ENCODE measurements at places on chromosomes 12 and 14.
A peak's percentile ranks its signal among the peaks of the same experiment; 100 is the strongest.

DNA sequence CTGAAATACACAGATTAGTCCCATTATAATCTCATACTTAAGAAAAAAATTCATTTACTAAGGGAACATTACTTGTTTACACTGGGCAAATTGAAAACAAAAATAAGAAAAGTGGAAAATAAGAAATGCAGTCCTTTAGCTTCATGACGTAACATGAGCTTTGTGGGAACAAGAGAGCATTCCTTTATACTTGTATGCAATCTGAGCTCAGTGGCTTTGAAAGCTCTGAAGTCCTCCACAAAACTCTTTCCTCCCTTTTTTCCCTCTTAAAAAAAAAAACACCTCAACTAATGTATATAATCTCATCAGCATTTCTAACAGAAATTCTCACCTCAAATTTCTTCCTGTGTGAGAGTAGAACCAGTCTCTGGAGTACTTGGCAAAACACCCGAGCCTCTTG is 76.9 kb upstream of the OTX2 start:
- no peak for DNase-seq

DNA sequence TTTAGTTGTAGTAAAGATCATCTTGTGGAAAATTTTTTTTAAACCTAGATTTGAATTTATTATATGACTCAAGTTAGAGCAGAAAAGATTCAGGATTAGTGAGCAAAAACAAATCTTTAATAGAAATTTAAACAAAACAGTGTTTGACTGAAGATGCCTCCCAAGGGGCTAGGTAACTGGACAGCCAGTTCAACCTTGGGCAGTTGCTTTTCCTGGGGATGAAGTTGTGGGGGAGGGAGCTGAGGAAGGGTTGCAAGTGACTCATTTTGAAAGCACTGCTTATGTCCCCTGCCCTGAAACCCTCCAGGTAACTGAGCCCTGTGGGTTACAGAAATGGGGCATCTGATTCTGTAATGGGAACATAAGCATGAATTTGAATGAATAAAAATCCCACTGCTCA is 13.1 kb downstream of the CFAP54 start:
- DNase-seq = no peak

DNA sequence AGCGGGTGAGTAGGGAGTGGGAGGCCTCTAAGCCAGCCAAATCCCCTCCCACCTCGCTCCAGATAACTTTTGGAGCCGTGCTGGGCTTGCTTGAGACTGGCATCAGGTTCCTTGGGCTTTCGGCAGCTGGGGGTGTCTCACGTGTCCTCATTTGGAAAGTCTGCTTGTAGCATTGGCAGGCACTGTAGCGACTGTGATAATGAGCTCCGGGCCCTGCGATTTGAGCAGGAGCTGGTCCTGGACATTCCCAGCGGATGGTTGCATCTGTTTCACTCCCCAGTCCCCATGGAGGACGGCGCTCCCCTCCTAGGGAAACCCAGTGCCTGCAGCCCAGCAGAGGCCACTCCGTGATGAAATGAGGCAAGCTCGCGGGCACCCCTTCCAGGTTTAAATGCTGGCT is 49.4 kb downstream of the DGLUCY start:
- no peak for DNase-seq

GRCh38 chr12:17588968-17589367 is 501.0 kb downstream of the RERGL start:
- DNase-seq = no peak

DNA sequence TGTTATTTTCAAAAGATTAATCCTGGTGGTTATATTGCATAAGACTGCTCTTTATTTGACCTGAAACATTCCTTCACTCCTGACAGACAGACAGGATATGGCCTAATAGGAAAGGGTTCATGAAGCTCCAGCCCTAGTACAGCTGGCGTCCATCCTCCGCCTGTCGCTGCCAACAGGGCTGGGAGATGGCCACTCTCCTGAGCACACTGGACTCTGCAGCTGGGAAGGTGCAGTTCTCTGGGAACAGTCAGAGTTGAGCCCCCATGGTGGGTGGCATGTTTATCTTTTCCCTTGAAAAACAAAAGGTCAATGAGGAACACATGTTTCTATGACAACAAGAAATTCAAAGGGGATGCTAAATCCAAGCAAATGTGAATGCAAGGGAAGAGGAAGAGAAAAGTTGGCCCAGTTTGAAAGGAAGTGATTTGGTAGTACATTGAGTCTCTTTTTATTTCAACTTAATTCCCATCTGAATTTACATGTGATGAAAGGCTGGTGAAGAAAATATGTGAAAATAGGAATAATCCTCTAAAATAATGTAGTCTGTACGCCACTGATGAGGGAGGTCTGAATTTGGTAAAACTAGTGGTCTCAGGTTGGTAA is 89.9 kb upstream of the DCN start:
- no peak for DNase-seq

DNA sequence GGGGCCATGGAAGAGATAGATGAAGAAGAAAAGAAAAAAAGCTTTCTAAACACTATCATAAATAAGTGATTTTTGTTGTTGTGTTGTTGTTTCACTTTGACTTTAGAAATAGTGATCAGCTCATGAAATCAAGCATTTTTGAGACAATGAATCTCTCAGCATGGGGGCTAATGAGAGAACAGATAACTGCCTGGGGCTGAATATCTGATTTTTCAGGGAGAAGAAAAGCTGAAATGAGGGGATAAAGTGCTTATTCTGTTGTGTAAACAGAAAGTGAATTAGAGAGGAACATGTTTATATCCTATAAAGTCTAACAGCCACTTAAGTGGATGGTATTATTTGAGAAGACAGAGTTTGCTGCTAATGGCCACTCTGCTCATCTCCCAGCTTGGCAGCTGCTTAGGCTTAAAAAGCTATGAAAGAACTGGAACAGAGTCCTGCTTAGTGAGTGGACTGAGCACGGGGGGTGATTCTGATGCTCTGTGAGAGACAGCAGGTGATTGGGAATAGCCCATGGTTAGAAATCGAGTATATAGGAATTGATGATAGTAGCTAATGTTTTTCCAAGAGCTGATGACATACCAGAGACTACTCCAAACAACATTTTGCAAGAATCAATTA is 646.1 kb upstream of the TMEM132C start:
- no peak for DNase-seq

GRCh38 chr14:30855345-30856037 is 18.9 kb upstream of the COCH start:
- DNase-seq = no peak

DNA sequence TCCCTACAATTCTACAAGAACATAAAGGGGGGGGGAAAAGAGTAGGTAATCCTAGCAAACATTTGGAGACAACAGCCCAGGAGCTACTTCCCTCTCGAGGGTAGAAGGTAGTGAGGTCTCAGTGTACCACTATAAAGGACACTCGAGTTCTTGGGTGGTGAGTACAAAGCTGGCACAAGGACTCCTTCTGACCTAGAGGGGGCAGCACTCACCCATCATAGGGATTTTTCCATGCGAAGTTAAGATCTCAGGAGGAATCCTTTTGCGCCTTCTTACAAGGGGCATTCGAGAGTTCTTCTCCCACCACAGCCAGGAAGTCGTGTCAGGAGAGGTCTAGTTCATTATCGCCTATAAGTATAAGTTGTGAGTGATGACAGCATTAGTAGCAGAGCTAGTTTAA is 200.2 kb upstream of the RBM19 start:
- DNase-seq = peak; percentile 40

DNA sequence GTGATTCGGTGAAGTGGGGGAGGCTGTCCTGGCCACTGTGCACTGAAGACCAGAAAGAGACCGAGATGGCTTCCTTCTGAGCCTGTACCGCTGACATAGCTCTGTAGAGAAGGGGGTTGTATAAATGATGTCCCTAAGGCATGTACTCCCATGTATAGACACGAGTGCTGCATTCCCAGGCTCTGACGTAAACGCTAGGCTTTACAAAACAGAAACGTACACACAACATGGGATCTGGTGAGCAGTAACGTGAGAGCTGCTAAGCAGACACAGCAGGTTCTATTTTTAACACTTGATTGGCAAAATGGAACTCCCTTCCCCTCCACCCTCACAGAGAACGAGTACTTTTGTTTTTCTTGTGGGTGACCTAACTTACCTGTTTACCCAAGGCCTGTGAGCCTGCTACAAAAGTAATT is 35.9 kb downstream of the ACADS start:
- no peak for DNase-seq

DNA sequence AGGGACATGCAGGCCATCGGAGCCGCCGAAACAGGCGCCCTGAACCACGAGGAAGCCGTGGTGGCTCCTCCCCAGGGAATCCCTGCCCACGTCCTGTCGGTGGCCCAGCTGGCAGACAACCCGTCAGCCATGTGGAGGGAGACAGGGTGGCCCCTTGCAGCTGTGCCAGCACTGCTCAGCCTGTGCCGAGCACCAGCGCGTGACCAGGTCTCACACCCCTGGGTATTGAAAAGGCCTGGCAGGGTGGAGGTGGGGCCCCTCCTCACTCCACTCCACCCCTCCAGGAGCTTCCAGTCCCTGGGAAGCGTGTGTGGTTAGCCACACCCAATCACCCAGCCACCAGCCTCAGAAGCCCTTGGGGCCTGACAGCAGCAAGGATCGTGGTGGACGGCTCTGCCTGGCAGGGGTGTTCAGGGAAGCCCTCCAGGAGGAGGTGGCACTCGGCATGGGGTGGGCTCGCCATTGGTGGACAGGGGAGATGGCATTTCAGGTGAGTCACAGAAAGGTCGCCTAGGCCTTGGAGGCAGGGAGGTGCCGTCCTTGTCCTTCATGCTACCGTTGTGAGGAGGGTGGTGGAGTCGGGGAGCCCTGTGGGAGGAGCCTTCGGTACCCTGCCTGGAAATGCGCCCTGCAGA is 12.3 kb upstream of the DLK1 start:
- DNase-seq = no peak

GRCh38 chr12:64400041-64400440 is 4.2 kb upstream of the XPOT start:
- DNase-seq = no peak

DNA sequence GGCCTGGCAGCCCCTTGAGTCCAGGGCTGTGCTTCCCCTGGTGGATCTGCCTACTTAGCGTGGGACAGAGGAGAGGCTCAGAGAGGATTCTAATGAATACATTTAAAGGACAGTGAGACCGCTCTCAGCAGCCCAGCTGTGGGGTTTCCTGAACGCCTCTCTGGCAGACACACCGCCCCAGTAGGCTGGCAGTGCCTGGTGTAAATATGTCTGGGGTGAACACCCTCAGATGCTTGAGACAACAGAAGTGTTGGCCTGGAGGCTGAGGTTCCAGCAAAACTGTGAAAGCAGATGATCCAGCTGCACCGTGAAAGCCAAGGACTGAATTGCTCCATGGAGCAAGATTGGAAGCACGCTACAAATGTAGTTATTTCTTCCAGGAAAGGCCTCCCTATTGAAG is 55.1 kb downstream of the LRRC74A start:
- no peak for DNase-seq

- no peak for DNase-seq
These were observed 17.2 kb upstream of the ARF6 start for GRCh38 chr14:49875640-49876198.
